Karpas-422 (cell line): ENCODE measurements at places on chromosomes 1 and 21. TPM values are rescaled to one million over a fixed set of nuclear protein-coding genes. Genes with fewer than 3 reads are reported as not detected.

- no peaks in the 10 kb centered on the region for H3K36me3 ChIP-seq
- no peak overlapping the region for H3K27ac ChIP-seq
- no peak overlapping the region for H3K4me3 ChIP-seq
- H3K4me1 ChIP-seq = no peaks in the 10 kb centered on the region
These were observed 56.3 kb downstream of the SMYD3 start for GRCh38 chr1:246450611-246451251.

DNA sequence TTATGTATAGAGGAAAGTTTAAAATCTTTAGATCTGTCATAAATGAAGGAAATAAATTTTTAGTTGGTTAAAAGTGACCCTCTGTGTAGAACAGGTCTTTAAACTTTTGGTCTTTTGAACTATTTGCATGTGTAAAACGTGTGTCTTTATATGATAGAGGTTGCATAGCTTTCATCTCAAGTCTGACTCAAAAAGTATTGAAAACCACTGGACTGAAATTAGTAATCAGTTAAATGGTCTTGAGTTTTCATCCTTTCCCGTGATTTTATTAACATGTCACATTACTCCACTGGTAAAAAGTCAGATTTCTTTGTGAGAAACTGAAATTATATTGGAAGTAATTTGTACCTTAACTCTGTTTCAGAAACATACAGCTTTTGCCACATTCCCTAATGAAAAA lies 1.8 kb downstream of the RNPC3 start:
- no peak for DNase-seq
- H3K36me3 ChIP-seq = peaks cover 39% of the 10 kb centered on the region
- peak overlapping the region; percentile 96 for H3K4me3 ChIP-seq
- H3K27me3 ChIP-seq = no peaks in the 10 kb centered on the region
- no peak overlapping the region for H3K27ac ChIP-seq

- H3K27ac ChIP-seq = no peak overlapping the region
- H3K27me3 ChIP-seq = no peaks in the 10 kb centered on the region
- DNase-seq = peak; percentile 72
- H3K36me3 ChIP-seq = no peaks in the 10 kb centered on the region
- no peak overlapping the region for H3K4me3 ChIP-seq
These were observed 47.5 kb upstream of the EEIG2 start for GRCh38 chr1:108512239-108513043.

DNA sequence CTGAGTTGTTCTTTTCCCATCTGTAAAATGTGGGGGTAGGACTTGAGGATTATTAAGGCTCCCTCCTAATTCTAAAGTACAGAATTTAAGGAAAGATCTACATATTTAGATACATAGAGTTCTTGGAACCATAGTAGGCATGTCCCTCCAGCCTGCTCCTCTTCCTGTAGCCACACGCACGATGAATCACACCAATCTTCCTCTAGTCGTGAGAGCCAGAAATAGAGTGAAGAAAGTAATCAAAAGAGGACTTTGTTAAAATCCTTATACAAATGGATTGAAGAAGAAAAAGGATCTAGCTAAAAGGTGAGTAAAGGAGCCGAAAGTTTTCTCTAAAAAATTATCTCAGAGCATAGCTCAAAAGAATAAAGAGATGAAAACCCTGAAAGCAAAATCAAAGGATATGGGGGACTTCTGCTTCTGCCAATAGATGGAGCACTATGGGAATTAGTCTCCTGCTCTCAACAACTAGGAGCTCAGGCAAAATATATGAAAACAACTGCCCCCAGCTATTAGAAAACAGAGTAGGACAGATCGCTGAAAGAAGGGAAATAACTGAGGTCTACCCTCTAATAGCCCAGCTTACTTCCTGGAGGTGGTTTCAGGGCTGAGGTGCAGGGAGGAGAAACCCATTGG lies 8.5 kb downstream of the C1orf141 start:
- H3K27ac ChIP-seq = no peak overlapping the region
- DNase-seq = no peak
- H3K4me3 ChIP-seq = no peak overlapping the region
- no peaks in the 10 kb centered on the region for H3K27me3 ChIP-seq

DNA sequence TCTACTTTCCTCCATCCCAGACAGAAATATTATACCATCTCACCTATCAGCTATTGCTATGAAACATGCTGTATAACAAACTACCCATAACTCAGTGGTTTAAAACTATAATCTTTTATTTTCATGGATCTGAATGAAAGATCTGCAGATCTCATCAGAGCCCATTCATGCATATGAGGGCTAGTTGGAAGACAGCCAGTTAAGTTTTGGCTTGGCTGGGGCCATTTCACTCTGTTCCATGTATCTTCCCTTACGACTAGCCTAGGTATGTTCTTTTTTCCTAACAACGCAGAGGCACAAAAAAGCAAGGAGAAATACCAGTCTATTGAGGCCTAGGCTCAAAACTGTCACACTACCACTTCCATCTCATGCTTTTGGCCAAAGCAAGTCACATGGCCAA lies 28.1 kb upstream of the RGS1 start:
- H3K4me1 ChIP-seq = peaks cover 15% of the 10 kb centered on the region
- H3K4me3 ChIP-seq = no peak overlapping the region
- no peak overlapping the region for H3K27ac ChIP-seq

The TRPM2 gene
- total RNA-seq = 0.90 TPM in 1 of 2 replicates, not detected in the other

DNA sequence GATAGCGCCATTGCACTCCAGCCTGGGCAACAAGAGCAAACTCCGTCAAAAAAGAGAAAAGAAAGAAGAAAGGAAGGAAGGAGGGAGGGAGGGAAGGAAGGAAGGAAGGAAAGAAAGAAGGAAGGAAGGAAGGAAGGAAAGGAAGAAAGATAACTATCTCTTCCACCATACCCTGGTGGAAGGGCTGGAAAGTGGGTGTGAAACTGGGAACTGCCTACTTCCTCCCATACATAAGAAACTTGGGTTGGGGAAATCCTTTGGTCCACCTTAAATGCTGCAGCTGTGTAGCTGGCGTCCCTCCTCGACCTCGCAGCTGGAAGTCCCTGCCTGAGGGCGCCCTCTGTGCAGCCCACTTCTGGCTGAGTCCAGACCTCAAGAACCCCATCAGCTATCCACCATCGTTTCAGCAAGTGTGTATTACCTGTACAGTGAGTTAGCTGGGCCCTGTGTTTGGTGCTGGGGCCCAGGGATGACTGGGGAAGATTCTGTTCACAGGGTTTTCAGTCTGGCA lies 4.6 kb upstream of the FAM167B start:
- no peaks in the 10 kb centered on the region for H3K36me3 ChIP-seq
- peak; percentile 51 for DNase-seq
- H3K4me3 ChIP-seq = no peak overlapping the region
- H3K27ac ChIP-seq = no peak overlapping the region

The CYP4A11 gene
- total RNA-seq = not detected in 2 replicates
